ENCODE measurements at places on chromosomes 12 and 14.
A peak's percentile ranks its signal among the peaks of the same experiment; 100 is the strongest.

DNA sequence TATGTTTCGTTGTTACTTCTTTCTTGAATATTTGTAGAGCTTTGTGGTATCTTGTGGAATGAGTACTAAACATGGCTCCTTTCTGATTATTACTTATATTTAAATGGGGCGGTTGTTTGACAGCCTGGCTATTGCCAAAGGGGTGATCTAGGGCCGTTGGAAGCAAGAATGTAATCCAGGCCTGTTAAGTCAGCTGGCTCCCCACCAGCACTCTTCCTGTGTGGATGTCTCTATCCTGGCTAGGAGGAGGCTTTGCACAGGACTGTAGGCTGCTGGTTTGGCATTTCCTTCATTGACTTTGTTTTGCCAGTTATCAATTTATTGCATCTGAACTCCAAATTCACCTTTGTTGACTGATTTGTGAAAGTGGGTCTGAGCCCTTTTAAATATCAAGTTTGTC is 5.6 kb downstream of the FAM234B start:
- peak; percentile 34 for DNase-seq

DNA sequence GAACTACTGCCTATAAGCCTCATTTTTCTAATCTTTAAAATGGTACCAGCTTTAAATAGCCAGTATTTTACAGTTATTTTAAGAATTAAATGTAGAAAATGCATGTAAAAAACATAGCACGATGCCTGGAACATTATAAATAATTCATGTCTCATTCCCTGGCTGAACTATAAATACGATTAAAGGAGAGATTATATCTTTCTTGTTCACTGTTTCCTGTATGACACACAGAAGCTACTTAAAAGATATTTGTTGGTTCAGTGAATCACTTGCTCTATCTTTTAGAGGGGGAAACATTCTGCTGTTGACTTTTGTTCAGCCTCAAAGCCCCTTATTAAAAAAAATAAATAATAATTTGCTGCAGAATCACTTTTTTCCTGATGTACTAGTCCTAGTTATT is 406.9 kb downstream of the LRFN5 start:
- peak; percentile 39 for DNase-seq

GRCh38 chr14:60245380-60246177 is 3.4 kb upstream of the PPM1A start:
- DNase-seq, result no peak

- peak; percentile 53 for DNase-seq
Measured at GRCh38 chr14:73245480-73246325, 8.4 kb downstream of the PAPLN start.

- peak; percentile 46 for DNase-seq
Measured at GRCh38 chr12:69154585-69155363, 84.6 kb upstream of the CPSF6 start.

DNA sequence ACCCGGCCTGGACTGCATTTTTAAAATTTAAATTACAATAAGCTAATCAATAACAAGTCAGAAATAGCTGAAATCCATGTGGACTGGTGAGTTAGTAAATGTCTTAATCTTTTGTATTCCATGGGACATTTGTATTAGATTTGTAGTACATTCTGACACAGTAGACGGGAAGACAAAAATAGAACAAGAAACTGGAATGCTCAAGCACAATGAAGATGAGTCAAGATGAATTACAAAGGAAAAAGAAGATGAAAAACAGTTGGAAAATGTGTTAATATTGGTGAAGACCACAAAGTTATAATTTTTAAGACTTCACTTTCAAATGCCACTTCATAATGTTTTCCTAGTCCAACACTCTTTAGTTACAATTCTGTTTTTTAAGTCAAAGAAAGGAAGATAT is 97.8 kb upstream of the FERMT2 start:
- peak; percentile 57 for DNase-seq

DNA sequence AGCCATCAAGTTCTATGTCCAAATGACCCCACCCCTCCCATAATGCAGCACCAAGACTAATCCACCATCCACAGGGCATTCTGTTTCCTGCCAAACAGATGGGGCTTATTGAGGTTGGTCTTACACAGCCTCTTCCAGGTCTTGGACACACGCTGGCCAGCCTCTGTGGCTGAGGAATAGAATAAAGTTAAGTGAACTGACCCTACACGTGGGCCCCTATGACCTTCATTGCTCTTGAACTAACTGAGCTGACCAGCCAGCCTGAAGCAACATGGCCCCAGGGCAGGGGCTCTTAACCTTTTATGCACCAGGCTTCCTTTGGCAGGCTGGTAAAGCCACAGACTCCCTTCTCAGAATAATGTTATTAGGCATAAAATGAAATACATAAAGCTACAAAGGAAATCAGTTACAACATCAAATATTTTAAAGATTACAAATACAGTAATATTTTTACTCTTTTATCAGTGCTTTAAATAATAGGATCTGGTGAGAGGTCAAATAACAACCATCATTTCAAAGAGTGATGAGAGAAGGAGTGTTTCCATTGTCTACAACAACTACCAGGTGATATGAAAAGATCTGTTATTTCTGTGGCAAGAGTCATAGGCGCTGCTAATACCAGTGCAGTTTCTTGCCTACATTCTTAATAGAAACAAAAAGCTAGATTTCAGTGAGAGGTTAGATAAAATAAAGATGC is 192.9 kb upstream of the NUDT4 start:
- no peak for DNase-seq

DNA sequence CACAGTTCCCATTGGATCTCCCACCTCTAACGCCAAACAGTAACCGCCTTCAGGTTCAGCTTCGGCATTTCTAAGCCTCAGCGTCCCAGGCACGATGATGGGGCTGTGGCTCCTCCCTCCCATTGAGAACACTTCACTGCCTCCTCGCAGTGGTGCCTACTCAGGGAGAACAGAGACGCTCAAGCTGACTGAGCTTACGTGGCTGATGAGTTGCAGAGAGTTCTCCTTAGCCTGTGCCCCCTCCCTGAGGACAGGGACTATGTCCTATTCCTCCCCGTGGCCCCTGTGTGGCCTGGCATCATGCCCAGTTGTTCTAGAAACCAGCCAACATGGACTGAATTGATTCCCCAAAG is 87.0 kb downstream of the ITPK1 start:
- DNase-seq, result no peak
